Eye (tissue), 1 donor: ENCODE measurements at places on chromosomes 1 and 21.

DNA sequence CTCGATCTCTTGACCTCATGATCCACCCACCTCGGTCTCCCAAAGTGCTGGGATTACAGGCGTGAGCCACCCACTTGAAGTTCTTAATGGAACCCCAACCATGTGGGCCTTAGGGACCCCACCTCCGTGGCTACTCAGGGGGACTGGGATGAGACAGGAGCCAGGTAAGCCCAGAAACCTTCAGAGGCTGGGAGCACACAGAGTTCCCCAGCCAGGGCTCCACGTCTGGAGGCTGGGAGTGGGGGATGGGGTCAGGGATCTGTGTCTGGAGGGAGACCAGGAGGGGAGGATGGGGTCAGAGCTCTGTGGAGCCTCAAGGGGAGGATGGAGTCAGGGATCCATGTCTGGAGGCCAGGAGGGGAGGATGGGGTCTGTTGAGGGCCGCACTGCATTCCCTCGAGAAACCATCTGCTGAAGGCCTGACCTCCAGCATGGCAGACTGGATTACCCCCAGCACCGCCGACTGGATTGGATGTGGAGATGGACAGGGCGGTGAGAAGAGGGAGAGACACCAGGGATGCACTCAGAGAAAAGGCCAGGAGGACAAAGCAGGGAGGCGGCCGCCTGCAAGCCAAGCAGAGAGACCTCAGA, 2.1 kb upstream of the FTCD start:
- DNase-seq = no peak

DNA sequence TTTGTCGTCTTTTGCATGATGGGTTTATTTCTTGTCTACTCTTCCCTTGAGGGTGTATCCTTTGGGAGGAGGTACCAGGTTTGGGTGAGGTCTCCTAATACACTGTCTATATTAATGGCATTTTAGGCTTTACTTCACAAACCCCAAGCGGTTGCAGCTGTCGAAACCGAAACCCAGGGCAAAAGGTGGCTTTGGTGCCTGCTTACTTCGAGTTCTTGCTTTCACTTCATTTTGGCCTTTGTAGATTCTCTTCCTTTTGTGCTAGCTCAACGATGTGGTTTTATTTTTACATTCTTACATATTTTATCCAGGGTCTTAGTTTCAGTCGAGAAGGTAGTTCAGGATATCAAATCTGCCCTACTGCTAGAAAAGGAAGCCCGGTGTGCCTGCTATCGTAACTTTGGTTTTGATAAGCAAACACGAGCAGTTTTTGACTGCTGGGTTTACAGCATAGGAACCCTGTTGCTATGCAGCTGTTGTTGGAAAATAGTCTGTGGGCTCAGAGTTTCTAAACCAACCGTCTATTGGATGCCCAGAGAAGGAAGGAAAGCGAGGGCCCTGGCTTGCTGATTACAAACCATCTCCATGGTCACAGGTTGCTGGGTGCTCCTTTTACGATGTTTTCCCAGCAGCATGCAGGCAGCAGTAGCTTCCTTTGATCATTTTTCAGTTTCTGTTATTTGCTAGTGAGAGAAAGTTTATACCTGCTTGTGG, 9.8 kb upstream of the TSPAN2 start:
- peak; percentile 20 for DNase-seq

- DNase-seq = no peak
These were observed 53.4 kb upstream of the PTGFR start for GRCh38 chr1:78437396-78437795.

- DNase-seq = peak; percentile 12
These were observed 6.7 kb downstream of the PHC2 start for GRCh38 chr1:33424205-33424604.

- DNase-seq = peak; percentile 73
These were observed 1.1 kb downstream of the PLXNA2 start for GRCh38 chr1:208242941-208243526.

DNA sequence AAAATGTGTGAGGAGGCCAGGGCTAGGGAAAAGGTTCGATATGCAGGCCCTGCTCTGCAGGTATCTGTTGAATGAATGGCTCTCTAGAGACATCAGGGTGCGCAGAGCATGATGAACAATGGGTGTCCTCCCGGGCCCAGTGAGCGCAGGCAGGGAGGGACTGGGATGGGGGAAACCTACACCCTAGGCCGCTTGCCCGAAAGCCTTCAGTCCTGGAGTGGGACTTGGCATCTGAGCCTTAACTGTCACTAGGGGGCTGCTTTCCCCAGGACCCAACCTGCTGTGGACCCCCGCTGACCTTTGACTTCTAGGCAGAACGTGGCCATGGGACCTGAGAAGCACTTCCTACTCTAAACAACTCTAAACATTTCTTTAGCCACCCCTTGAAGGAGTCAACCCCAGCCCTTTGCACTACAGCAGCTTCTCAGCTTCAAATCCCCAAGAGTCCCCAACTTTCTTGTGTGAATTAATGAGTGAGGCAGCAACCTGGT, 444 bp upstream of the MAP3K6 start:
- no peak for DNase-seq

GRCh38 chr21:42499444-42500112, 3.6 kb upstream of the RSPH1 start:
- DNase-seq = peak; percentile 80
